MV-4-11 (cell line): ENCODE measurements at places on chromosomes 6 and 20.

DNA sequence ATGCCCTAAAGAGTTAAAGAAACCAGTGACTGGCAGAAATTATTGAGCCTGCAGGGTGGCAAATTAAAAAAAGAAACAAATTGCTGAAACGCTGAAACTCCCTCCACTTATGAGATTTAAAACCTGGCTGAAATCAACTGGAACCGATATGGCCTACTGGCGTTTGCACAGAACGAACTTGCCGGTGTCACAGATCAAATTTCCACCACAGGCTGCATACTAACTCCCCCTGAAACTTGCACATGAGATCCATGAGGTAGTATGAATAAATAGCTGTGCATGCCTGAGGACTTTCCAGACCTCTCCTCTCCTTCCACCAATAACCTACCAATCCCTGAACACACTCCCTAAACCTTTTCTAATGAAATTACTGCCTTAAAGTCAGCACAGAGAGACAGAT, 150.4 kb downstream of the RNGTT start:
- DNase-seq = no peak

GRCh38 chr6:89353118-89353556, 615 bp upstream of the UBE2J1 start:
- no peak for DNase-seq

DNA sequence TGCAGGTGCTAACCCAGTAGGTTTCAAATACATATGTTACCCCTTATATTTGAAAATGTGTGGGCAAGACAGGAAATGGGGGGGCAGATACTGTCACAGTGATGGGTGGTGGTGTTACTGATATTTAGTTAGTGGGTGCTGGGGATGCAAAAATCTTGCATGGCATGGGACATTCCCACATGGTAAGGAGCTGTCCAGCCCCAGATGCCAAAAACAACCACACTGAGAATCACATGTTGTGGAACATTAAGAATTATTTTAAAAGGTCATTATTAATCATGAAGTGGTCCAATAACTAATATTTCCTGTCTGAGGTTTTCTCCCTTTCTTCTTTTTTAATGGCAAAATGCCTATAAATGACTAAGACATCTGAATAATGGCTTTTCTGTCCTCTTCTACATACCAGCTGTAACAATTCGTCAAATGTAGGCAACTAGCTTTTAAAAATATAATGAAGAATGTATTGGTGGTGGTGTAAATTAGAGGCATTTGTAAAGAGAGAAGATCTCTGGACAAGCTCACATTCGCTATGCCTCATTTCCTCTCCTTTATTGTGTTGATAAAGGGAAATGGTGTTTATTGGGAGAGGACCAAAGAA, 57.3 kb upstream of the SLC35B3 start:
- no peak for DNase-seq

GRCh38 chr6:44265007-44265721, at the start of gene NFKBIE:
NFKBIE (minus strand) TSS chr6:44265551; CDS start chr6:44265346, 205 bp downstream.
- peak; percentile 85 for DNase-seq

GRCh38 chr6:16741112-16742016, 19.9 kb downstream of the ATXN1 start:
- DNase-seq = peak; percentile 66

GRCh38 chr20:1895674-1896483, 672 bp downstream of the SIRPA start:
- DNase-seq = peak; percentile 13

DNA sequence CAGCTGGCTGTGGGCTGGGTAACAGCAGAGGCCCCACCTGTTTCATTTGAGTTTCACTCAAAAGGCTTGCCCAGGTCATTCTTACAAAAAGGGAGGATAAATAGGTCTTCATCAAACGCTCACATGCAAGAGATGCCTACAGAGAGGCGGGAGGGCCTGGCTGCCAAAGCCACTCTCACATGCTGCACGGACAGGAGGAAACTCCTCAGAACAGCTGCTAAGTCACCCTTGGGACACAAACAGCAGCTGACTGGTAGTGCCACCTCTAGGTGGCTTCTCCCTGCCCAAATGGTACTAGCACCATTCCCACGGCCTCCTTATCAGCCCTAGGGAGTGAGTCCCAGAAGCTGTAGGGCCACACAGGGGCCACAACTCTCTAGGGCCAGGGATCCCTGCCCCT, 23.8 kb downstream of the SLC22A23 start:
- no peak for DNase-seq

- no peak for DNase-seq
Observed at GRCh38 chr20:32312718-32313424, 35.4 kb downstream of the KIF3B start.

DNA sequence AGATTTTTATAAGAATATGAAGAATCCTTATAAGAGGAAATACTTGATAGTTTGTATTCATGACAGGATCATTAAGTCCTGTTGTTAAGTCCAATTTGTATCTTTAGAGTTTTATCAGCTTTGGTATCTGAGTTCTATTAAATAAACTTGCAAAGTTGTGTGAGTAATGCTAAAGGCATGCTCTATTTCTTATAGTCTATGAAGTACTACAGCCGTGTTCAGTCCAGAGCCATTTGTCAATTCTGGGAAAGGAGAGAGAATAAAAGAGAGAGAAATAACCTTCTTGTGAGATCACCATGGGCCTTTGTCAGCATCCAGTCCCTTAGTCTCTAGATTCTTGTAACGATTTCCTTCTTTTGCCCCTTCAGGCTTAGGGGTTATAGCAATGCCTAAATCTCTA, 181.2 kb upstream of the POU3F2 start:
- no peak for DNase-seq

DNA sequence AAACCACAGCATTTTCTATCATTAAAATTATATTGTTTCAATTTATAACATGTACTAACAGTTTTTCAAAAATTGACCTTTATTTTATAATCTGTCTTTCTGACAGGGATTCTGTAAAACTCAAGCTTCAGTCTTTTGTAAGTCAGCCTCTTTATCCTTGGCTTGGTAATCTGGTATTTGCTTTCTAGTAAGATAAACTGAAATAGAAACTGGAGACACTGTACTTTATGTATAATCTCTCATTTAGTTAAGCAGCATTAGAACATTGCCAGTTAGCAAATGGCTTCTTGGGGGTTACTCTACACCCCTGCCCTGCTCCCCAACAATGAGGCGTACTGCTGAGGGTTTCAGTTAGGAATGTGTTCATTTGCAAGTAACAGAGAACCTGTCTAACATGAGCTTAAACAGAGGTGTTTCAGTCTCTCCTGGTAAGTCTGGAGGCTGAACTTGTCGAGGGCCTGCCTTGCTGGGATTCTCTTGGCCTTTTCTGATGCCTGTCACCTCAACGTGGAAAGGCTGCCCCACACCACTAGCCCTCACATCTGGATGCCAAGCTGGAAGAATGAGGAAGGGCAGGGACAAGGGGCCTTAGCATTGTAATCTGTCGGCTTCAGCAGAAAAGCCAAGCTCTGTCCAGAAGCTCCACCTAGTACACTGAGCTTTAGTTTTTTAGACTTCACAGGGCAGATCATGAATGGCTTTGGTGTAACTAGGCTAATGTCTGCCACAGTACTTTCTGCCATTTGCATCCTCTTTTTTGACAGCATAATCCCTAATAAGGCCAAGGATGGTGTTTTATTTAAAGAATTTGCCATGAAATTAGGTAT, 34.8 kb downstream of the SH3BGRL2 start:
- no peak for DNase-seq

GRCh38 chr6:24126586-24127192, 674 bp downstream of the NRSN1 start:
- DNase-seq = peak; percentile 56

- no peak for DNase-seq
Observed at GRCh38 chr6:84798257-84798656, 33.9 kb upstream of the TBX18 start.

DNA sequence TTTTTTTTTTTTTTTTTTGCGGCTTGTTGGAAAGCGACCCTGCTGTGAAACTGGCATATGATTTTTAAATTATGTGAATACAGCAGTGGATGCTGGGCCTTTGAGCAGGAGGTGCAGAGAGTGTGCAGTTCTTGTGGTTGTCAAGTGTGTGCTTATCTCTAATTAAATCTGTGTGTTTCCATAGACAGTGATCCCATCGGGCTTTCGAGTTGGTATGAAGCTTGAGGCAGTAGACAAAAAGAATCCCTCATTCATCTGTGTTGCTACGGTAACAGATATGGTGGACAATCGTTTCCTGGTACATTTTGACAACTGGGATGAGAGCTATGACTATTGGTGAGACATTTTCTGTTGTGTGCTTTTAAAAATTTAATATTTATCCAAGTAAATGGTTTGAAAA, 52.4 kb downstream of the L3MBTL3 start:
- no peak for DNase-seq

DNA sequence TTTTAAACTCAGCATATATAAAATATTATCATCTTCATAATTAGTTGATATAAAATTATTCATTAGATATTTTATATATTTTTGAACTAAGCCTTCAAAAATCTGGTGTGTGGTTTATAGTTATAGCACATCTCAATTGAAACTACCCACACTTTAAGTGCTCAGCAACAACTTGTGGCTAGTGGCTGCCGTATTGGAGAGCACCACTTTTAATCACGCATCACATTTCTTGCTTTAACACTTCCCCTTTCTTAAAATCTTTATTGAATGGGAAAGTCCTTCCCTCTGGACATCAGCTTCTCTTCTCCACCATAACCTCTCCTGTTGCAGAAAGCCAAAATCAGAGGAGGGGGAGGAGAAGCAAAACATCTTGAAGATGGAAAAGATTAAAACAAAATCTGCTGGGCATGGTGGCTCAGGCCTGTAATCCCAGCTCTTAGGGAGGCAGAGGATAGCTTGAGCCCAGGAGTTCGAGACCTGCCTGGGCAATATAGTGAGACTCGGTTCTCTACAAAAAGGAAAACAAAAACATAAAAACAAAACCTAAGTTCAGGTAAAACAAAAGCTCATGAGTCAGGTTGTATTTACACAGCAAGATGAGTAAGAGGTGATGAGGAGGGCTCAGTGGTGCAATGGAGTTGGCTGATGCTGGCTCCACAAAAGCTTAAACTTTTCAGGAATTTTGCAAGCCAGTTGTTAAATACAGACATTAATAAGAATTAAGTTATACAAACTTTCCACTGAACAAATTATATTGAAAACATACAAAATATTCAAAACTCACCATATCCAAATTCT, 237.0 kb upstream of the SUPT3H start:
- peak; percentile 42 for DNase-seq

DNA sequence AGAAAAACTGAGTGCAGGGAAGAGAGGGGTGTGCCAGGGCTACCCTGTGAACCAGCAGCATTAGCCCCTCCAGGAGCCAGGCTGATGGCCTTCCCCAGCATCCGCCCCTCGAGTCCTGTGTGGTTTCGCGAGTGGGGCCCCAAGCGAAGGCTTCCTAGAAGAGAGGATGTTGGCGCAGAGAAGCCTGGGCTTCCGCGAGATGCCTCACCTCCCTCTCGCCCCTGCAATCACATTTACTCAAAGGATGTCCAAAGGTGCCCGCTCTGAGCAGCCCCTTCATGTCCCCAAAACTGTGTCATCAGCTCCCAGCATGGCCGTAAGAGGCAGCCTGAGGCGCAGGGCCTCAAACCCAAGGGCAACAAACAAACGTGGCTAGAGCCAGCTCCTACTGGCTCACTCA, 111.7 kb downstream of the PREX1 start:
- no peak for DNase-seq
